EL (cell line): ENCODE measurements at places on chromosomes 7 and 10.
A peak's percentile ranks its signal among the peaks of the same experiment; 100 is the strongest.

- DNase-seq: no peak
These were observed 165.2 kb upstream of the TMEM72 start for GRCh38 chr10:44745920-44746319.

DNA sequence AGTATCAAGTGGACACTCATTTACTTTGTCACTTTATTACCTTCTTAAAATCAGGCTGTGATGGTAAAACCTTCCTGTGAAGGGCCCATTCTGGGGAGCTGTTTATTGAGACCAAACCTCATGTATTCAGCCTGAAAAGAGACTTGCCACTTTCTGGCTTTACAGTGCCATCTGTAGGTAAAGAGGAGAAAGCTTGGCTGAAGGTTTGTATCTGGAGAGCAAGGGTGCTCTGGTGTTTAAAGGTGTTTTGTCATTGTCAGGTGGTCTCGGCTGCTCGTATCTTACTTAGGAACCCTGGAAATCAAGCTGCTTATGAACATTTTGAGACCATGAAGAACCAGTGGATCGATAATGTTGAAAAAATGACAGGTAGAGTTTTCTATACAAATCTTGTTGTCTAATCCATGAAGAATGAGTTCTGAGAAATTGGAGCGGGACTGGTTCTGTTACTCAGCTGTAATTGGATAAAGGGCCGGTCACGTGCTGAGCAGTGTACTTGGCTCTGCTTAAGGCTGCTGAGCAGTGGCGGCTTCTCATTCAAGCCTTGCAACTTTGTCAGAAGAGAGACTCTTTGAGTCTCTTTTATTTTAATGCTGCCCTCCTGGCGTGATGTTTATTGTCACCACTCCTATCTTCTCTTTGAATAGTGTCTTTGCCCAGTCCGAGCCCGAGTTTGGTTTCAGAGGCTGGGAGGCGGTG, 46.9 kb downstream of the AP3M1 start:
- DNase-seq: peak; percentile 21

GRCh38 chr7:1664711-1665548, 5.1 kb upstream of the ELFN1 start:
- DNase-seq: peak; percentile 47

DNA sequence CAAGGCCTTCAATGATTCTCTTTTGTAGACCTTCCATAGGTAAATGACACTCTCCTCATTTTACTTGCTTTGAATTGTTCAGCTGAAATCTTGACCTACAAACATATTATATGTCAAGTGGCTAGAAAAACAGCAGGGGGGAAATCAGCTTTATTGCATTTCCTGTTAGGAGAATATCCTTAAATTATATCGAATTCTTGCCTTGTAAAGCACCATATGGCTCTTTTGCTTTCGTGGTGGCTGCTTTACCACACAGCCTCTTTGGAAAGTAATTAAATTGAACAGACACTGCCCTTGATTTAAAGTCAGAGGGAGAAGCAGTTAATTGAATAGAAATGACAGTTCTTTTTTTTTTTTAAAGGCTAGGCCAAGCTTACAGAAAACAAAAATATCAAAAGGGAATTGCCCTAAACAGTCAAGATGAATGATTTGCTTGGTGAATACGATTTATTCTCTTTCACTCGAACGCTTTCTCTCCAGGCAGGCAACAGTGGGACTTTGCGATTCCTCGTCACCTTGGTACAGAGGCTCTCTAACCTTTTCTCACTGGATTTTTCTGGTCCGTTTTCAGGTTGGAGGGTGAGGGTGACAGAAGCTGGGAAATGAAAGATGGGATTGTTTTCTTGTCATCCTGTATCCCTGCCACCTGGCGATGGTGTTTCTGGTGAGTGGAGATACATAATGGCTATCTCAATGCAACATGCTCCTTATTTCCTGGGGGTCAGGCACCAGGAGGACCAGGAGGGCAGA, 126.0 kb downstream of the GATA3 start:
- no peak for DNase-seq
